ENCODE measurements at places on chromosomes 5 and 9.

DNA sequence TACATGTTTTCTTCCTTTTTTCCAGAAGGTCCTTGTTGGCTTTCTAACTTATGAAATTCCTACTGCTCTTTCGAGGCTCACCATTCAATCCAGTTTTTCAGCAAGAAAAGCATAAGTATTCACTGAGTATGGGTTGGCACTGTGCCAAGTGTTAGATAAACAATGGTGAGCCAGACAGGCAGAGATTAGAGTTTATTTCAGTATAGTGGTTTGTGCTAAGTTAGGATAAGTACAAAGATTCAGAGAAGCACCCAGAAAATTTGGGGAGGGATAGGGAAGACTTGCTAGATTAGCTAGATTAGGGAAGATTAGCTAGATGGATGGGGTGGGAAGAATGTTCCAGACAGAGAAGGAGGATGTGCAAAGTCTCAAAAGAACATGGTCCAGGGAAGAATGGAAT, 122.9 kb downstream of the OXCT1 start:
- peak; percentile 10 for DNase-seq

- DNase-seq, result no peak
These were observed 119.7 kb upstream of the CCDC152 start for GRCh38 chr5:42636946-42637345.

GRCh38 chr9:126443144-126443543, 116.5 kb downstream of the MVB12B start:
- DNase-seq, result no peak

DNA sequence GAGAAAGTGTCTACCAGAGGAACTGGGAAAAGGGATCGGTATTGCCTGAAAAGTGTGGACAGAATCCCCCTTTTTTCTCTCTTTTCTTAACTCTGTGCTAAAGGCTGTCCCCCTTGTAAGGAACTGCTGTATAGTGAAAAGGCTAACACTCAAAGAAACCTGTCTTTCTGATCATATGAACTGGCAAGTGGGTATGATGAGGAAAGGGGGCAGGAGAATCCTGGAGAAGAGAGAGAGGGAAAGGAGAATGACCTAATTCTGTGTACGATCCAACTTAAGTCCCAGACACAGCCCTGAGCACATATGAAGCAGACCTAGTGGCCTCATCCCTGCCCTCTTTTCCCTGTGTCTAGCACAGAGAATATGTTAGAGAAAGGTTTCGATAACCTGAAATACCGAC, 967 bp downstream of the ANKRD31 start:
- DNase-seq, result no peak

DNA sequence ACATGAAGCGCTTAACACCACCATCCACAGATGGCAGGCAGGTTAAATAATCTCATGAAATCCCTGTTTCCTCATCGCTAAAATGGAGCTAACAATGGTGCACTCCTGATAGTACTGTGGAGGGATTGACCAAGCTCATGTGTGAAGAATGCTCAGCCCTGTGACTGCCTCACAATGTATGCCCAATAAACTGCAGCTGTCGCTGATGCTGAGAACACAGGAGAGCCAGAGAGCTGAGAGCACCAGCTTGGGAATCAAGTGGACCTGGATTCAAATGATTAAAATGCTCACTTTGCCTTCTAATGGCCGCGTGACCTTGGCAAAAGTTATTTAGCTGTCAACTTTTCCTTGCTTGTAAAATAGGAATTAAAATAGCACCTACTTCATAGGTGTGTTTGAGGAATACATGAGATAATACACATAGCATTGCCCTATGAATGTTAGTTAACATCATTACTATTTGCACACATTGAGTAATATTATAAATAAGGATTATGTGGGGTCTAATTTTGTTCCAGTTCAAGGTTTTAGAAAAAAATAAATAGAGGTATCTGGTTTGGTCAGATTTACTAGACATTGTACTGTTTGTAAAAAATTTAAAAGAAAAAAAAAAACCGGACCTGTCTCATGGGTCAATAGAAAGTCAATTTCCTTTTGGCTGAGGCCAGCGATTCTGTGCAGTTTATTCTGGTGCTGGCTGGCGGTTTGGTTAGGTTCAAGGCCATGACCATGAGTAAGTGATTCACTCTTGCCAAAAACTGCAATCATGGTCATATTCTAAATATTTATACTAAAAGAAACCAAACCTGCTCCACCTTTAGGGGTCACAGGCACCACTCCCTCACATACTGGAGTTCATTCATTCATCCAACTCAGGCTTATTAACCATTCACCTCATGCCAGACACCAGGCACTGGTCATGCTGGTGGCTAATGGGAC, 101.3 kb downstream of the SH3TC2 start:
- DNase-seq, result no peak

DNA sequence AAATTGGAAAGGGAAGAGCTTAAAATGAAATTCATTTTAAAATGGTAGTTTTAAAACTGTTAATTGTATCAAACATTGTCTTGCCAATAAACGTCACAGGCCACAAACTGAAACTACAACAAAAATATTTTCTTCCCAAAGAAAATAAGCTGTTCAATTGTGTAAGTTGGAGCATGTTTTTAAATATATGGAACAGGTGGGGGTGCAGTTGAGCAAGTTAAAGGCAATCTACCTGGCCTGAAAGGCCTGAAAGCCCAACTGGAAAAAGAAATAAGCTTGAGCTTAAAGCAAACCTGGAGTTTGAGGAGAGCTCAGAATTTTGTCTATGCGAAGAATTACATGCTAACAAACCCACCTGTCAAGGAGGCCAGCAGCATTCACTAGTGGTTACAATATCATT, 439.5 kb downstream of the ACTL7B start:
- no peak for DNase-seq

DNA sequence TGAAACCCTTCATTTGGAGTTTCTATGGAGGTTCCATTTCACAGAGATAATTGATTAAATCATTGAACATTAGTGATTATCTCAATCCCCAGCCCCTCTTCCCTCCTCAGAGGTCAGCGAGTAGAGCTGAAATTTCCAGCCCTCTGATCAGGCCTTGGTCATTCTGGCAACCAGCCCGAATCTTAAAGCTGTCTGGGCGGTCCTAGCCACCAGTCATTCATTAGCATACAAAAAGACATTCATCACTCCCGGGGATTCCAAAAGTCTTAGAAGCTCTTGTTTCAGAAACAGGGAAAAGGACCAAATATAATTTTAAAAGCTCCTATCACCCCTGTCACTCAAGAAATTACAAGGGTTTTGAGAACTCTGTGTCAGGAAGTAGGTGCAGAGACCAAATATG, 41.3 kb downstream of the ZNF474 start:
- DNase-seq, result peak; percentile 52

Measured in kidney capillary endothelial cell (primary cell).